ENCODE measurements at places on chromosomes 3 and 15.

DNA sequence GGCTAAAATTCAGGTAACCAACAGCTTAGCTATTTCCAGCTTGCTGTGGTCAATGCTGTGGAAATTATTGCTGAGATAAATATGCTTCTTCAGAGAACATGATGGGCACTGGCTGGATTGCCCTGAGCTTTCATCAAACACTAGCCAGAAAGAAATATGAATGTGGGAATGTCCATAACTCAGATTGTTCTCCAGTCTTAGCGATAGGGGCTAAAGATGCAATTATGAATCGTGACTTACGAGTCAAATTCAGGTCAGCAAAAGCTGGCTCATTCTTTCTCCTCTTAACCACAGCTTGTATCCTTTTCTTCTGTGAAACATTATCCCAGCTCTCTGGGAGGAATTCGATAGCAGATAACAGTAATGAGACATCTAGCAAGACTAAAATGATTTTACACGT lies 307.6 kb downstream of the RYR3 start:
- no peak for DNase-seq

GRCh38 chr3:55591888-55592287 lies 104.8 kb upstream of the WNT5A start:
- DNase-seq = peak; percentile 42

GRCh38 chr3:102078854-102079808 lies 229.8 kb downstream of the NFKBIZ start:
- no peak for DNase-seq

GRCh38 chr3:112688819-112689218 lies 47.9 kb upstream of the CCDC80 start:
- DNase-seq = no peak

DNA sequence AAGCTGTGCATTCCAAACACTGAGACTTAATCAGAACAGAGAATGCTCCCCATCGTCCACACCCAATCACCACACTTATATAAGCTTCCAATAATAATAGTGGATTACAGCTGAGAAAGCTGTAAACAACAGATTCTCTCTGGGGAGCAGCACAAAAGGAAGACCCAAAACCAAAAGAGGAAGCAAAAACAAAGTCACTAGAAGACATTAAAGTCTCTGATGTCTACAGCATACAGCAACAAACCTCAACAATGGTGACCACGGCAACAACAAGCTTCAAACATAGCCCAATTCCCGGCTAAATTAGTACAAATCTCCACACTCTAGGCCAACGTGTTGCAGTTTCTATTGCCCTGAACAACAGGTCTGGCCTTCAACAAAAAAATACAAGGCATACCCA lies 37.7 kb downstream of the ZDHHC23 start:
- DNase-seq = no peak

DNA sequence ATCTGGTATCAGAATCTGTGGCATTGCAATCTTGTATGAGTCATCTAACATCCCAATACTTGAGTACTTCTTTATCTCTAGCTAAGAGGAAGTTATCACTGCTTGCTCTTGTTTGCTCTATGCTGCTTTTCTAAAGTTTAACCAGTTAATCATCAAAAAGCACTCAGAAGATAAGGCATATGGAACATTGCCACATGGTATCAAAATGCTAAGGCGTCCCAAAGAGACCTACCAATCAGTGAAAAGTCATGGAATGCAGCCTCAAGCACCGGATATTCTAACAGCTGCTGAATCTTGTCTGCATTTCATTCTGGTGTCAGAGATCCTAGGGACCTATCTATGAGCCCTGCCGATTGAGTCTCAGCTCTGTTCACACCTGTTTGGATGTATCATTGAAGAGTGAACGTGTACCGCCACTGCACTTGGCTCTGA lies 192.8 kb downstream of the ARPP21 start:
- no peak for DNase-seq

- no peak for DNase-seq
These were observed 13.2 kb upstream of the PRSS50 start for GRCh38 chr3:46730819-46731218.

DNA sequence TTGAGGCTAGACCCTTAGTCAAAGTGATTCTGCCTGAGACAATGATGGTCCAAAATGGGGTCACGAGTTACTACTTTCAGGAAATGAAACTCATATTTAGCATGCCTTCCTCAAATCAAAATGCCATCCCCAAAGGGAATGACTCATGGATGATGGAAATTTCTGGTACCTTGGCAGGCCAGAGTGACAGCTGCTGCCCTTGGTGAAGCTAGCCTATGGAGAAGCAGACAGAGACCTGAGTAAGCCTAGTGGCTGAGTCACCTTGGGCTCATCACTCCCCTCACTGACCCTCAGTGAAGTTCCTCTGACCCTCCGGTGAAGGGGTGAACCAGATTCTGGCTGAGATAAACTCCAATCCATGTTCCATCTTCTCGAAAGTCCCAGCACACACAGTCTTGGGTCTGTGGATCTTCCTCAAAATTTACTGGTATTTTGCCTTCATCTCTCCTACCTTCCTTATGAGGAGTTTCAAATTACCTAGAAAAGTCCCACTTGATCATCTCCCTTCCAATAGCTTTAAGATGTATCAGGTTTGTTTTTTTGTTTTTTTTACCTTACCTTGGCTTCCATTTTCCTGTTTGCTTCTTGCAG lies 54.5 kb upstream of the ABHD17C start:
- no peak for DNase-seq

DNA sequence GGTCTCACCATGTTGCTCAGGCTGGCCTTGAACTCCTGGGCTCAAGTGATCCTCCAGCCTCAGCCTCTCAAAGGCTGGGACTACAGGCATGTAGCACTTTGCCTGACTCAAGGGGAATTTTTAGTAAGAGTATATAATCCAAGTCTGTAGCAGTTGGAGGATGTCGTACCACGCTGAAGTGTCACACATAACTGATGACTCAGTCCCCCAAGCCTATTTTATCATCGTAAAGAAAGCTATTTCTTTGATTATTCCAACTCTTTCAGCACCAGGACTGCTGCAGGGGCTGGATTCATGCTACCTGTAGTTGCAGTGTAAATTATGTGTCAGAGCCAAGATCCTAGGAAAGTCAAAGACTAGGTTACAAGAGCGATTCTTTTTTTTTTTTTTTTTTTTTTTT lies 1.4 kb upstream of the PRKCI start:
- peak; percentile 73 for DNase-seq

GRCh38 chr3:9600597-9600996 lies 47.0 kb upstream of the LHFPL4 start:
- no peak for DNase-seq

GRCh38 chr3:8873740-8874139 lies 89.5 kb downstream of the RAD18 start:
- DNase-seq = no peak

- no peak for DNase-seq
These were observed 132.5 kb downstream of the FOXP1 start for GRCh38 chr3:71451060-71451459.

DNA sequence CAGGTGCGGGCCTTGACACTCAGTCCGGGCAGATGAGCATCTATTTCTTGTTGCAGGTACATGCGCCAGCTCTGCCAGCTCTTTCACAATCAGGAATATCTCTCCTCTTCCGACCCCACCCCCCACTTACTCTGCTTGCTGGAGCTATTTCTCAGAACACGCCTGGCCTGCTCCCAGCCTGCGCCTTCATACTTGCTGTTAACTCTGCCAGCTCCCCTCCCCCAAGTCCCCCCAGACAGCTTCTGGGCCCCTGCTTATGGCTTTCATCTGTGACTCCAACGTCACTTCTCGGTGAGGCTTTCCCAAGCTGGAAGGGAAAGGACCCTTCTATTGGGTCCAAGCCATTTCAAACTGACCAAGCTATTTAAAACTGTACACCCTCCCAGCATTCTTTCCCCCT lies 15.2 kb downstream of the MAGEF1 start:
- no peak for DNase-seq

DNA sequence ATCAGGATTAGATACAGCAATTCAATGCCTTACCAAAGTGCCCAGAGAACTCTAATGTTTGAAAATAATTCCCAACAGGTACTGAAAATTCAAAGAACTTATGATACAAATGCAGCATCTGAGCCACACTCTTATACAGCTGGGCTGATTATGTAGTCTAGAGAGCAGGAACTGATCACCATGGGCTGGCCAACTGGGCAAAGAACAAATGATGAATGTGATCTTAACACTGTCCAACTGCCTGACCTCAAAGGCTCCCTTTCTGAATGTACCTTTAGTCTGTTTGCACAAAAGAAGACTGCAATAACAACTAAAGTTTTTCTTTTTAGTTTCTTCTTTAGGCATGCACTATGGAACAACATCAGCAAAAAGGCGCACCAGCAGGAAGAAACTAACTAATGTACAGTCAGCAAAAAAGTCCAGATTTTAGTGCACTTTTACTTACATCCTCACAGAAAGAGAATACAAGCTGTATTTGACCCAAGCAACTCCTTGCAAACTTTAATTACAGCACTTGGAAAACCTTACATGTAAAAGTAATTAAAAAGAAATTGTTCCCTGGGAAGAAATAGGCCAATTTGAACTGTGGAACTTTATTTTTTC lies 1095.1 kb downstream of the IGSF11 start:
- DNase-seq = peak; percentile 45

Measured in putamen (tissue), 1 donor.